HuH-7 (cell line): ENCODE measurements at places on chromosomes 3 and 15.
A peak's percentile ranks its signal among the peaks of the same experiment; 100 is the strongest.

DNA sequence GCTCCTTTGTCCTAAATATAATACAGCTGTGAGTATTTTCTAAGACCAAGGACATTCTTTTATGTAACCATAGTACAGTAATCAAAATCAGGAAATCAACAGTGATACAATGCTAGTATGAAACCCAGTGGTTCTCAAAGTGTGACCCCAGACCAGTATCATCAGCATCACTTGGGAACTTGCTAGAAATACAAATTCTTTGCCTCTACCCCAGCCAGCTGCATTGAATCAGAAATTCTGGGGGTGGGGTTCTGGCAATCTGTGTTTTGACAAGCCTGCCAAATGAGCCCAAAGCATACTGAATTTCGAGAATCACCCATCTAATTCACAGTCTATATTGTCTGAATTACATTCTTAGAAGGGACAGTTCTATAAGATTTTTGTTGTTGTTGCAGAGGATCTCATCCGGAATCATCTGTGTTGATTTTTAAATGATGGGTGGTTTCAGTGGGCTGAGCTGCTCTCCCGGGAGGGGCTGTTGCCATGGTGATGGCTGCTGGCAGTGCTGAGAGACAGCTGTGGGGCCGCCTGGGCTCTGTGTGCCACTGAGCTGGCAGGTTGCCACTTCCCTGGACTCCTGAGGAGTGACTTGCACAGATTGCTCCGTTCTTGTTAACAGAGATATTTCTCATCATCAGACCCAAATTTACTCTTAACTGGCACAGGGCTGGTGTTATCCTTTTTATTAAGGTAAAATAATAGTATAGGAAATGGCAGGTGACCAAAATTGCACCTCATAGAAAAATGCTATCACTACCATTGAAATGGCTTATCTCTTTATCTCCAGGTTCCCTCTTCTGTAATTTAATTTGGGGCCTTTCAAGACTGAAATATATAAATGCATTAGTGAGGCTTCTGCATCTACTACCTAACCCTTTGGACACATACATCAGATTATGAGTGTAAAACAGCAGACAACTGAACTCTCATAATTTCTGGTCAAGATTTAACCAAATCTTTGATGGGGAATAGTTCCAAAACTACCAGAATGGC, 56.5 kb downstream of the NEK11 start:
- no peak for DNase-seq

GRCh38 chr3:193710286-193711165, 117.5 kb downstream of the OPA1 start:
- DNase-seq = no peak

GRCh38 chr15:48361685-48362084, 30.5 kb downstream of the DUT start:
- DNase-seq = no peak

GRCh38 chr3:55815262-55815661, 328.2 kb upstream of the WNT5A start:
- DNase-seq = no peak

DNA sequence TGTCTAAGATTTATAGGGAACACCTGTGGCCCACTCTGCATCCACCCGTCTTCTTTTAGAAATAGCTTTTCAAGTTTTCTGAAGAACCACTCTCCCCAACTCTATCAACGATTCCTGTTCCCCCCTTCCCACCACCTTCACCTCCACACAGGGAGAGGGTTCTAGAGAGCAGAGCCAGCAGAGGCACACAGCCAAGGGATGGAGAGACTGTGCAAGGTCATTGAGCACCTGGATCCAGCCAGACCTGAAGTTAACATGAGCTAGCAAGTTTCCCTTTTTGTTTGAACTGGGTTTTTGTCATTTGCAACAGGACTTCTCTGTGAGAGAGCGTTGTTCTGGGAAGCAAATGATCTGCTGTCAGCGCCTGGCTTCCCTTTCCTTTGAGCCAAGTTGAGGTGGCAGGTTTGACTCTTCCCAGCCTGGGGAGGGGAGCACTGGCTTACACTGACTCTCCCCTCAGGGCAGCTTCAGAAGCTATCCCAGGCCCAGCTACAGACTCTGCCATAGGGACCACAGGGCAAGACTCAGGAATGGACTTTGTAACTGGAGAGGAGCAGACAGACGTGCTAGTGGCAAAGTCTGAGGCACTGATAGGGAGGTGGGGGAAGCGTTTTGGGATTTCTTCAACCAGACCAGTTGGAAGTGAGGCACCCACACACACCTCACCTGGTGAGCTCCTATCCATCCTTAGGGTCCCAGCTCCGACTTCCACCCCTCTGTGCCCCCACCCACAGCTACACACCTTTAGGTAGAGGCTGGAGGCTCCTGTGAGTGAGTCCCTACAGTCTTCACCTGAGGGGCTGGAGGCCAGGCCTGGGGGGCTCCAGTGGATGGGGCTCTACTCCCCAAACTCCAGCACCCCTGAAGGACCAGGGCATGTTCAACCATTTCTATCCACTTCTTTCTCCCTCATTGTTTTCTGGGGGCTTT, 19.4 kb upstream of the PLXNA1 start:
- DNase-seq = no peak

- no peak for DNase-seq
Measured at GRCh38 chr3:196563721-196564225, 4.6 kb downstream of the WDR53 start.

GRCh38 chr3:13194285-13195209, 121.3 kb upstream of the IQSEC1 start:
- peak; percentile 72 for DNase-seq

- DNase-seq = no peak
Measured at GRCh38 chr15:70249616-70250015, 151.9 kb upstream of the TLE3 start.

- DNase-seq = no peak
Measured at GRCh38 chr3:12948891-12949711, 107.7 kb upstream of the RPL32 start.

GRCh38 chr3:14137004-14137403, 12.2 kb downstream of the TMEM43 start:
- no peak for DNase-seq

- no peak for DNase-seq
Measured at GRCh38 chr15:96349857-96350720, 19.6 kb downstream of the NR2F2 start.

DNA sequence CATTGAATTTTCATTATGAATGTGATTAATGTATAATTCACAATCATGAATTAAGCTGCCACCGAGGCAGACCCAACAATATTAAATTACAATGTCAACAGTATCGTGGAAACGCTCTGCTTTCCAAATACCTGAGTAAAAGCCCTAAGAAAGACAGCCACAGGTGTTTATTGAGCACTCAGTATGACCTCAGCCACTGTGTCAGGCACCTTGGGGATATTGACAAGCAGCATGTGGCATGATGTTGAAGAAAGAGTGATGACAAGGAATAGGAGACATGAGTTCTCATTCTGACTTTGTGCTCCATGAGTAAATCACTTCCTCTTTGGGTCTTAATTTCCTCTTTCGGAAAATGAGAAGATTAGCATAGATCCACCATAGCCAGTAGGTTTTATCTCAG, 12.8 kb downstream of the C2CD4A start:
- no peak for DNase-seq

DNA sequence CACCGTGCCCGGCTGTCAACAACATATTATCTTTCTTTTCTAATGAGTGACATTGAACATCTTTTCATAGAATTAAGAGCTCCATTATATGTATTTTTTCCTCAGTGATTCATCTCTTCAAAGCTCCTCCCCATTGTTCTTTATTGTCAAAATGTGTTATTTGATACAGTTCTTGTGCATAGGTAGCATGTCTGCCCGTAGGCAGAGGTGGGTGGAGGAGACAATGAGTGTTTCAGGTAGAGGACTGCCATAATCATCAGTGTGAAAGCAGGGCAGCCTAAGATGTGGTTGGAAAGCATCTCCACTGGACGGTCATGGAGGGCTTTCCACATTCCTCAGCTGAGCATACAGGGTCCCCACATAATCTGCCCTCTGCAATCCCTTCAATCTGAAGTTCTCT, 452.0 kb upstream of the MCTP2 start:
- DNase-seq = no peak

GRCh38 chr3:156109989-156110388, 10.4 kb upstream of the KCNAB1 start:
- DNase-seq = no peak

- no peak for DNase-seq
Measured at GRCh38 chr15:62362608-62363007, 197.5 kb upstream of the C2CD4B start.

DNA sequence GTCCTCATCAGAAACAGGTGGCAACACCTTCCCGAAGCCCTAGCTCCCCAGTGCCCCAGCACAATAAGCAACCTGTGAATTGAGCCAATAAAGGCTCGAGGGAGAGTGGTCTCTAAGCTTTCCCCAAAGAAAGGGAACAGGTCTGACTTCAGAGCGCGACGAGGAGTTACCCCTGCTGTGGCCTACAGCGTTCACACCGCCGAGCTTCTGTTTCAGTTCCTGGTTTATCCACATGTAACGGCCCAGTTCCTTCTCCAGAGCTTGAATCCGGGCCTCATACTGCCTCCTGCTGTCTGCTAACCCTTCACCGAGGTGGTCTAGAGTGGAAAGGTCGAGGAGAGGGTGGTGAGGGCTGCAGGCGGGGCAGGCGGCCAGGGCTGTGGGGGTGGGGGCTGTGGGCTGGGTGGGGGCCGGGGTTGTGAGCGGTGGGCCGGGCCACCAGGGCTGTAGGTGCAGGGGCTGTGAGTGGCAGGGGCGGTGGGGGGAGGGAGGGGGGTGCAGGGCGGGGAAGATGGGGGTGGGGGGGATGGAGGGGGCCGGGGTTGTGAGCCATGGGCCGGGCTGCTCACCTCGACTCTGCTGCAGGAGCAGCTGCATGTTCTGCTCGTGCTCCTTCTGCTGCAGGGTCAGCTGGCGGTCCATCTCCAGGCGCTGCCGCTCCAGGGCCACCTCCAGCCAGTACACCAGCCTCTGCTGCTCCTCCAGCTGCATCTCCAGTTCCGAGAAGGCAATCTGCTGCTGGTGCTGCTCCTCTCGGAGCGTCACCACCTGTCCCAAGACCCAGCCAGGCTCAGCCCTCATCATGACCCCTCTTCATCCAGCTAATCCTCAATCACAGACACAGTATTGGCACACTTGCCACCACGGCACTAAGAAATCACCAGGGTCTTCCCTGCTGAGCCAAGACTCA, 26.2 kb downstream of the KIF7 start:
- peak; percentile 13 for DNase-seq

DNA sequence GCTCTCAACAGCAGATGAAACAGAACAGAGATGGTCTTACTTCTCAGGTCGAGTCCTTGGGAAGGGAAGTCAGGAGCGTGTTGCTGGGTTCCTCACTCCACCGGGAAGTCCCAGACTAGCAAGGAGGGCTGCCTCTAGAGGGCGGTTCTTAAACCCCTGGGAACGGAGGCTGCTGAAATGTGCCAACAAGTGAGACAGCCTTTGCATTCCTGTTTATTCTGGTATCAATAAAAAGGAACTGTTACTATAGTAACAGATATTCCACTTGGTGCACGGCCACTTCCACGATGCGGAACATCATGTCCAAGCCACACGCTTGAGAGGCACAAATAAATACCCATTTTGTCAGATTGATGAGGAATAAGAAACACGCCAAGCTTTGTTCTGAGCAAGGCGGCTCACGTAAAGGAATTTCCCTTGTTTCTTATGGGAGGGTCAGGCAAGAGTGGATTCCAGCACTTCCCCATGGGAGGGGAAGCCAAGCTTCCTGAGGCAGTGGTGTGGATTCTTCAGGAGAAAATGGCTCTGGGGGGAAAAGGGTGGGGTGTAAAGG, at the start of gene FAM107A:
Gene FAM107A, minus strand, starts transcription at position 123 of the 553 bp plus-strand sequence. CDS start 7,531 bp downstream, outside the sequence.
- DNase-seq = no peak

DNA sequence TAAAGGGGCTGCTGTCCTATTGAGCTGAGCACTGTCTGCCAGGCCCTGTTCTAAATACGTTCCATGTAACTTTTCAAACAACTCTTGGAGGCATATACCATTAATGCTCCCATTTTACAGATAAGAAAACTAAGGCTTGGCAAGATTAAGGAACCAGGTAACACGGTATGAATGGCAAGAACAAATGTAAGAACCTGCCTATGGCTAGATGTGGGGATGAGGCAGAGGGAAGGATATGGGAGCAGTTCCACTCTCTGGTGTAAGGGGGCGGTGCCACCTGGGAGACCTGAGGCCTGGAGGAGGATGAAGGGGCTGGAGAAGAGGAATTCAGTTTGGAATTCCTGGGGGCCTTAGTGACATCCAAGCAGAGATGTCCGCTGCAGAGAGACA, 3.8 kb upstream of the LMAN1L start:
- DNase-seq = peak; percentile 72

DNA sequence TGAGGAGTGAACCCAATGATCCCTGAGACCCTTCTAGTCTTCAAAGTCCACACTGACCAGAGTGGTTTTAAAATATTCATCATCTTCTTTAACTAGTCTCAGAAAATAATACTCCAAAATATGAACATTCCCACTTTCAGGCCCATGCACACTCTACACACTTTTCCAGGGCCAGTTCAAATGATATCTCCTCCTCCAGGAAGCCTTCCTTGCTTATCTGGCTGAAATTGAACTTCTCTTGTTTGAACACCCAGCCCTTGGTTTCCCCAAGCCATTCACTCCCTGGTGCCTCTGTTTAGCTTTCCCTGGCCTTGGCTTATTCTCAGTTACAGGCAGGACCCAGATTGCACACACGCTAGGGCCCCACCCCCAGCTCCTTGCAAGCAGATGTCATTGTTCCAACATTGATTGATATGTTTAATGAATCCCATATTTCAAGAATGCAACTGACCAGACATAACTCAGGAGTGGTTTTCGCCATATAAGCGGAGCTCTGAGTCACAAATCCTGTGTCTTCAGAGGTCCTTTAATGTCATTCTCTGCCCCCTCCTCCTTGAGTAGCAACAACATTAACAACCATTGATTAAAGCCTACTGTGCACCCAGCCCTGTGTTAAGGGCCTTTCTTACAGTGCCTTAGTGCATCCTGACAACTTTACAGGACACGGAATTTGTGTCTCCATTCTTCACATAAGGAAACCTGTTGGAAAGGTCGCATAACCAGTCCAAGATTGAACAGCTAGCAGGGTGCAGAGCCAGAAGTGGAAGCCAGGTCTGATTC, 2.1 kb downstream of the ITGA11 start:
- DNase-seq = no peak

GRCh38 chr15:47689660-47690059, 27.6 kb upstream of the SEMA6D start:
- no peak for DNase-seq

DNA sequence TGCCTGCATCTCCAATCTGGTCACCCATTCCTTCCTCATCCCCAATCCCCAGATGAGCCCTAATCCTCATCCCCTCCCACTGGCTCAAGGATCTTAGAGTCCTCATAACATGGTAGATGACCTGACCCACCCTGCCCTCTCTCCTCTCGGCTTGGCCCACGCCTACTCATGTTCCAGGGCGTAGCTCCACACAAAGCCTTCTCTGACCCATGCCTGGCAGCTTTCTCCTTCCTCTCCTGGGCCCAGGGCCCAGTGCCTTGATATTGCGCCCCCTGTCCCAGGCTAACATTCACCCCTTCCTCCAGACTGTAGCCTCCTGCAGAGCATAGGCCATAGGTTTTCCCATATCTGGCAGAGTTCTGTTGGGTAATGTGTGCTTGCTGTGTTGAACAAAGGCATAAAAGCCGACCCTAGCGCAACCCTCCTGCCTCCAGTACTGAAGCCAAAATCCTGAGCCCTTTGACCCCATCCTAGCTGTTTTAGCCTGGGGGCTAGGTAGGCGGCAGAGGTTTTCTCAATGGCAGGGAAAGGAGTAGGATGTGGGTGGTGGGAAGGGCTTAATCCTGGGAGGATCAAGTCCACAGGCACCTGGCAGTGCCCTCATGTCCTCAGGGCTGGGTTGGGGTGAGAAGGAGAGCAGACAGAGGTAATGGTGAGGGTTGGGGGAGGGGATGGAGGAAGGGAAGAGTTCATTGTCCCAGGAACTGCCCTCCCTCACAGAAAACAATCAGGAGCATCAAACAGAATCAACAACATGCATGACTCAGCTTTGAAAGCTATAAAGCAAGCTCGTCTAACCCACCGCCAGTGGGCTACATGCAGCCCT, 35.5 kb downstream of the MESD start:
- no peak for DNase-seq
